PC-3 (cell line): ENCODE measurements at places on chromosomes 2 and 18. TPM values are rescaled to one million over a fixed set of nuclear protein-coding genes. Genes with fewer than 3 reads are reported as not detected.

Gene SERPINB12
- total RNA-seq, result not detected in 2 replicates

Gene PLEK
- not detected in 2 replicates for total RNA-seq

Gene TAF1B
- total RNA-seq, result 24.1 and 39.5 TPM in 2 replicates

Gene SPATA3
- total RNA-seq, result not detected in 2 replicates

Gene C18orf63
- not detected in 2 replicates for total RNA-seq
